Kidney glomerular epithelial cell (primary cell): ENCODE measurements at places on chromosomes 1 and 21.

- DNase-seq, result no peak
Measured at GRCh38 chr1:29342983-29343382, 106.7 kb downstream of the PTPRU start.

- no peak for DNase-seq
Measured at GRCh38 chr1:90809093-90809492, 92.0 kb upstream of the BARHL2 start.

- no peak for DNase-seq
Measured at GRCh38 chr21:37219761-37220432, 47.2 kb downstream of the VPS26C start.

DNA sequence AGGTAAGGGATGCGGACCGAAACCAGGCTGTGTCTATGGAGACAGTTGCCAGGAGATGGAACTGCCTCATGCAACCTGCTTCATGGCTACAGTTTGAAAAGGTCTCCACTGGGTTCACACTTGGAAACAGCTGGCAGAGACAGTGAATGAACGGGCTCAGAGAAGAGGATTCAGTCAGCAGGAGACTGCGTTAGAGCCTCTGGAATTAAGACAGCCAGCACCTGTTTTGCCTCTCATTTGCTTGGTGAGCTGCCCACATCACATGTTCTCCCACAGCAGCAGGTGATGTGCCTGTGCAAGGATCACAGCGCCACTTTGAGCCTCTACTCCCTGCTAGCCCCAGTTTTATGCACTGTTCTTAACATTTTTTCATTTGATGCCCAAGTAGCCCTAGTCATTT, 321.0 kb downstream of the PLPP3 start:
- DNase-seq, result no peak

- peak; percentile 39 for DNase-seq
Measured at GRCh38 chr1:179867493-179868330, 9.9 kb downstream of the TOR1AIP2 start.

- no peak for DNase-seq
Measured at GRCh38 chr1:231419147-231419546, 2.9 kb downstream of the EGLN1 start.

GRCh38 chr21:16156841-16157489, 427.2 kb downstream of the USP25 start:
- no peak for DNase-seq

DNA sequence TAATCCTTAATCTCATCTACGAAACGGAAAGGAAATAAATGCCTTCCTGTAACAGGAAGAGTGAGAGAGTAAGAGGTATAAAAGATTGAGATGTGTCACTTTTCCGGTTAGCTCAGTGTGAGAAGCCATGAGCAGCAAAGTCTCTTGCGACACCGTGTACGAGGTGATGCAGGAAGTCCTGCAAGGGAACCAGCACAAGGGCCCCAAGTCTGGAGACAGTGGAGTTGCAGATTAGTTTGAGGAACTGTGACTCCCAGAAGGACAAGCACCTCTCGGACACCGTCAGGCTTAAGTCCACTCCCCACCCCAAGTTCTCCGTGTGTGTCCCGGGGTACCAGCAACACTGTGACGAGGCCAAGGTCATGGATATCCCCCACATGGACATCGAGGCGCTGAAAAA, 592.3 kb upstream of the ADGRL2 start:
- no peak for DNase-seq

DNA sequence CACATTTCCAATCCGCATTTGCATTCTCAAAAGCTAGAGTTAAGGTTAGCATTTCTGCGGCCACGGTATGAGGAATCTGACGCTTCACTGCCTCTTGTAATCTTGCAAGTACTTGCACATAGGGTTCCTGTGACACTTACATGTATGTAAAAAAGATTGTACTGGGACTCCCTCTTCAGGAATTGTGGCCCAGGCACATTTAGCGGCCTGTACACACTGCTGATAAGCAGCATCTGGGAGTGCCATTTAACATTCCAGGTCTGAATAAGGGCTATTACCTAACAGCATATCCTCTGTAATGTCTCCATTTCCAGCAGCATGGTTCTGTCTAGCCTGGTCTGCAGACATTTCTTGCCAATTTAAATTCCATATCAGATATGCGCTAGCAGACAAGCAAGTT, 75.7 kb downstream of the AXDND1 start:
- DNase-seq, result no peak

- no peak for DNase-seq
Measured at GRCh38 chr1:983798-984475, 2.0 kb upstream of the PERM1 start.

DNA sequence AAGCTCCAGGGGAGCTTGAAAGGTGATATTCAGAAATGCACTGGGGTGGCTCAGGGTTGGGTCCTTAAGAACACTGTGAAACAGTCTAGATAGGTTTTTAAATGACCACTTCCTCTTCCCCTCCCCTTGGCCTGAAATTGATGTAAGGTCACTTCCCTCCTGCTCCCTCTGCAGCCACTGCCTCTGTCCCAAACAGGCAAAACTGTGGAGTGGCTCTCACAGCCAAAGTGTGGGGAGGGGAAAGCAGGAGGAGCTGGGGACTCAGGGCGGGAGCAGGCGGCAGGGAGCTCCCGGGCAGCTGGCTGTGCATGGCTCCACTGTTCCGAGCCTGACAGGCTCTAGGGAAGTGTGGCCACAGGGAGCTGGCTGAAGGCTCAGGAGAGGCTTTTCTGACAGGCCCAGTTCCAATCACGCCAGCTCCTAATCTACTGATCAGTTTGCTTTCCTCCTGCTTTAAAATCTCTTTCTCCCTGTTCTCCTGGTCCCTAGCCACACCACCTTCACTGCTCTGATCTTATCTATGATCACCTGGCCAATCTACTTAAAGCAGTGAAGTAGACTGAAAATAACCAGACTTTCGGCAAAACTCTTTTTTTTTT, 5.1 kb upstream of the CSRP1 start:
- DNase-seq, result no peak

GRCh38 chr1:214123061-214123784, 135.4 kb downstream of the PROX1 start:
- DNase-seq, result peak; percentile 64

- peak; percentile 55 for DNase-seq
Measured at GRCh38 chr21:17585875-17586450, 26.7 kb downstream of the BTG3 start.

GRCh38 chr1:228876187-228876586, 140.9 kb downstream of the RHOU start:
- no peak for DNase-seq

DNA sequence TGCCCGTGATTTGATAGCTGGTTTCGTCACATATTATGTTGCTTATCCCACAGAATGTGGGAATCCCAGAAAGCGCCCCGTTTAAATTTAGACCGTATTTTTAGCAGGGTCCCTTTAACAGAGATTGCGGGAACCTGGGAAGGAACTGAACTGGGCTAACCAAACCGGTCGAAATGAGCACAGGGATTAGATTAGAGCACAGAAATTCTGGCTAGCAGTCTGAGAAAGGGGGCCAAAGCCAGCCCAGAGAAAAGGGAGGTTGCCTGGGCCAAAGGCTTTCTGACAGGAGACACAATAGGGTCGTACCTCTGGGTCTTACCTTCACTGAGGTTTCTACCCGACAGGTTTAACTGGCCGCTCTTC, 327 bp downstream of the LRRC40 start:
- no peak for DNase-seq

GRCh38 chr21:37257967-37258877, 8.9 kb downstream of the VPS26C start:
- peak; percentile 44 for DNase-seq

DNA sequence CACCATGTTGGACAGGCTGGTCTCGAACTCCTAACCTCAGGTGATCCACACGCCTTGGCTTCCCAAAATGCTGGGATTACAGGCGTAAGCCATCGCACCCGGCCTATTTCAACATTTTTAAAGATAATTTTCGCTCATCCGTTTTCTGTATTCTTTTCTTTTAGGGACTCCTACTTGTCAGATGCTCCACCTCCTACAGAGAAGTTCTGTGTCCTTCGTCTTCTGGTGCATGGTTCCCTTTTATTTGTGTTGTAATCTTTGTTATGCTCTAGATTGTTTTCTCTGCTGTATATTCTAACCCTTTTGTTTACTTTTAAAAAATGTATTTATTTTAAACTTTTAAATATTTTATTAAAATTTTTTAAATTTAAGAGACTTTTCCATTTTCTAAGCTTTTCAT, 28.4 kb downstream of the CLDN14 start:
- no peak for DNase-seq

GRCh38 chr1:48120621-48121020, 101.9 kb upstream of the SLC5A9 start:
- DNase-seq, result no peak

DNA sequence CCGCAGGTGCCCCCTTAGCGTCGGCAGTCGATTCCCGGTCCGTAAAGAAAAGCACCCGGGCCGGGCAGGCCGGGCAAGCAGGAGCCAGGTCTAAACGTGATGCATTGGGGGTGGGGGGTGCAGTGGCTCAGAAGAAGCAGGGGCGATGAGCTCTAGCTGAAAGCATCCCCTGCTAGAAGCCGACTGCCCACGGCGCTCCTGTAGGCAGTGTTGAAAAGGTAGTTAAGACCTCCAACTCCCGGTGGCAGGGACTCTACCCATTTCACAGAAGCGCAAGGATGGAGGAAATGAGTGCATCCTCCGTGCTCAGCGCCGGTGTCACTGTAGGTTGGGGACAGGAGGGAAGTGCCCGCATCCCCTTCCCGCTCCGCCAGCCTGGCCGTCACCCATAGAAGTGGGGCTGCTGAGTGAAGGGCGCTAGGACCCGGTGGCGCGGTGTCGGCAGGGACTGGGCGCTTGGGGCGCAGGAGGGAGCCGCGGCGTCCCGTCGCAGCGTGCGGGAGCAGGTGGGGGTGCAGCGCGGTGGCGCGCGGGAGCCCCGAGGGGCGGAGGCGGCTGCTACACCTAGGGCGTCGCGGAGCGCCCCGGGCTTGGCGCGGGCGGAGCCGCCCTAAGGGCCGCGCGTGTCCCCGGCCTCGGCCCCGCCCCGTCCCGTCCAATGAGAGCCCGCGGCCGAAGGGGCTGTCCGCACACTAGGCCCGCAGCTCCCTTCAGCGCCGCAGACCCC, at the start of gene WNT2B:
TSS of gene WNT2B (plus strand) at position 688 of the 727 bp plus-strand sequence. CDS start 298 bp downstream, outside the sequence.
- no peak for DNase-seq

- DNase-seq, result no peak
Measured at GRCh38 chr1:42998386-42998785, 39.7 kb upstream of the SLC2A1 start.

DNA sequence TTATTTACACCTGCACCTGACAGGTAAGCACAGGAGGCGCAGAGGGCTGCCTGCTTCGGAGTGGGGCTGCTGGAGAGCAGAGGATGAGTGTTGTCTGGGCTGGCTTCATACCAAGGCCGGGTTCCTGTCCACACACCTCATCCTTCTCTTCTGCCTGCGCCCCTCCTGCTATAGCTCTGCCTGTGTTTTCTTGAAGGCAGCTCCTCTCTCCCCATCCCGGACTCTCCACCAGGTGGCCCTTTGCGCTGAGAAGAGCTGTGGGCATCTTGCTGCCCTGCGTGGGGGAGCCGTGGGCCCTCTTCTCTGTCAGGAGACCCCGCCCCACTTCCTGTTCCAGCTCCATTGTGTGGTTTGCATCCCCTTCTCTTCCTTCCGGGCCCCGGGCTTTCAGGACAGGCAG, 35.0 kb downstream of the ARHGEF10L start:
- DNase-seq, result no peak

DNA sequence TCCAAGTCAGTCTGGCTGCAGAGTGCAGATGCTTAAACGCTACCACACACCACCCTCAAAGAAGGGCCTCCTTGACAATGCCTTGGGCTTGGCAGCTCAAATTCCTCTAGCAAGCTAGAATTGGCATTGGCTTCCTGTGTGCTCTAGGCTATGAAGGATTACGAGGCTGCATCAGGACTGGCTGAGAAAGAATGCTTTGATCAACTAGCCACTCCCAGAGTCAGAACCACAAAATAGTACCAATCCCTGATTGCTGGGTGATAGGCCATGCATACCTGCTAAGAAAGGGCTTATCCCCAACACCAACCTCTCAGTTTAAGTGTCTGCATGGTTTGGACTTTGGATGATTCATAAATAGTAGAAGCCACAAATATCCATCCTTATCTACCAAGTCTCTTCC, 504.9 kb downstream of the OMA1 start:
- DNase-seq, result peak; percentile 84

- DNase-seq, result peak; percentile 45
Measured at GRCh38 chr1:235545292-235545930, 41.2 kb upstream of the B3GALNT2 start.

DNA sequence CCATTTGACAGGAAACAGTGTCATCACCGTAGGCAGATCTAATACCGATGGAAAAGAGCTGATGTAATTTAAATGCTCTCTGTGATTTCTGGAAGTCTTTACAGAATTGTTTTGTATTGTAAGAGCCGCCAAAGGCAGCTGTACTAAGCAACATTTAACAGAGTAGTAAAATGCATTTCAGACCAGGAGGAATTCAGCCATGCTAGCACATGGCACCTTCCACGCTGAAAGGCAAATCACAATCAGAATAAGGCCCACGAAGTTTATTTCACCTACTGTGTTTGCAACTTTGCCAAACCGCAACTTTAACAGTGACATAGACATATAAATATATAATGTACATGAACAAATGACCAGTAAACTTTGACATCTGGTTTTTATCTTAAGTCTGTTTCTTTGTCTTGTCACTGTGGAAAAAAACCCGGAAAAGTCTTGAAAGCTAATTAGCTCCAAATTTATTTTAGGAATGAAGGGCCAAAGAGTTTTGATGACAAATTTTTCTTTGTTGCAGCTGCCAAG, 26.1 kb upstream of the DISC1 start:
- DNase-seq, result no peak

- DNase-seq, result no peak
Measured at GRCh38 chr1:205004351-205004750, 38.7 kb upstream of the CNTN2 start.

- DNase-seq, result peak; percentile 79
Measured at GRCh38 chr1:9280015-9280860, 12.5 kb upstream of the SPSB1 start.

GRCh38 chr21:27532076-27532475, 565.2 kb upstream of the ADAMTS5 start:
- no peak for DNase-seq

- no peak for DNase-seq
Measured at GRCh38 chr1:115811140-115811828, 29.6 kb downstream of the NHLH2 start.

- no peak for DNase-seq
Measured at GRCh38 chr1:91884459-91885212, 1.3 kb downstream of the TGFBR3 start.
